ENCODE measurements at places on chromosomes 2 and 18.
A peak's percentile ranks its signal among the peaks of the same experiment; 100 is the strongest.

GRCh38 chr18:40821596-40822243 is 1133.3 kb upstream of the PIK3C3 start:
- H3K36me3 ChIP-seq, result no peaks in the 10 kb centered on the region
- no peak overlapping the region for H3K27ac ChIP-seq
- no peak for DNase-seq
- H3K27me3 ChIP-seq, result no peaks in the 10 kb centered on the region
- H3K4me3 ChIP-seq, result no peak overlapping the region

DNA sequence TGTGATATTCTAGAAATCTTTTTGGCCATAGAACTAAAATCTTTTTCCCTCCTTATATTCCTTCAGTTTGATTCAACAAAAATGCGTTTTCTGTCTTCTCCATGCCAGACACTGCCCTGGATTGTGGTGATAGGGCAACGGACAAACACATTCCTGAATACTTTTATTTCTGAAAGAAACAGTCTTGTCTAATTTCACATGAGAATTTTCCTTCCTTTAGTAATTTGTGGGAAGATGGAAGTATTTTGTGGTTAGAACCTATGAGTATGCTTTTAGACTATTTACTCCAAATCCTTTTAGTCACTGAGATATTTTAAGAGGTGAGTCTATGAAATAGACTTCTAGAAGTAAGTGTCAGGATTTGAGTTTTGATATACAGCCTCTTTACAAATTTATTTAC is 49.6 kb downstream of the COL5A2 start:
- no peak overlapping the region for H3K4me3 ChIP-seq
- no peaks in the 10 kb centered on the region for H3K4me1 ChIP-seq
- H3K27ac ChIP-seq, result no peak overlapping the region
- DNase-seq, result no peak

DNA sequence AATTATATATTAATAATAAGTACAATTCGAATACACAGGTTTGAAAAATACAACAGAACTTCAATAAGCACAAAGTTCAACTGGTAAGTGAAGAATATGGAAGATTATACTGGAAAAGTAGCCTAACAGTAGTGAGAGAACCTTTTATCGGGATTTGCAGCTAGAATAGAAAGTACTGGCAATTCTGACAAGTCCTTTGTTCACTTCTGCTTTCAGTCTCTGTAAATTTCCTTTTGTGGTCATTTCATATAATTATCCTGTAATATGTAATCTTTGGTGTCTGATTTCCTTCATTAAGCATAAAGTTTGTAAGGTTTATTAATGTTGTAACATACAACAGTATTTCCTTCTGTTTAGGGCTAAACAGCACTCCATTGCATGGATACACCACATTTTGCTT is 67.2 kb downstream of the CUL3 start:
- no peak overlapping the region for H3K27ac ChIP-seq
- no peak overlapping the region for H3K4me3 ChIP-seq
- H3K27me3 ChIP-seq, result no peaks in the 10 kb centered on the region

DNA sequence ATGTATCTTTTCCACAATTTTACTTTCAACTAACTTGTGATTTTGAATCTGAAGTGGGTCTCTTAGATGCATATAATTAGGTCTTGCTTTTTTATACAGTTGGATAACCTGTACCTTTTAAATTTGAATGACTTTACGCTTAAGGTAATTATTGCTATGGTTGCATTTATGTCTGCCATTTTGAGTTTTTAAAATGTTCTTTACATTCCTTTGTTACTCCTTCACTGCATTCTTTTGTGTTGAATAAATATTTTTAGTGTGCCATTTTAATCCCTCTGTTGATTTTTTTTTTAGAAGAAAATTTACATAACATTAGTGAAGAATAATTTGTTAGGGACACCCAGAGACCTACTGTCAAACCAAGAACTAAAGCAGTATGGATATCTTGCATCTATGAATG is 65.3 kb downstream of the BIRC6 start:
- H3K27ac ChIP-seq, result peak overlapping the region; percentile 28
- no peak overlapping the region for H3K4me3 ChIP-seq
- peaks cover 17% of the 10 kb centered on the region for H3K36me3 ChIP-seq
- H3K27me3 ChIP-seq, result no peaks in the 10 kb centered on the region

GRCh38 chr2:217160978-217161973 is 301.4 kb upstream of the TNP1 start:
- H3K4me1 ChIP-seq, result peaks cover 21% of the 10 kb centered on the region
- no peak overlapping the region for H3K27ac ChIP-seq
- DNase-seq, result no peak
- H3K27me3 ChIP-seq, result no peaks in the 10 kb centered on the region
- H3K36me3 ChIP-seq, result no peaks in the 10 kb centered on the region
- no peak overlapping the region for H3K4me3 ChIP-seq

DNA sequence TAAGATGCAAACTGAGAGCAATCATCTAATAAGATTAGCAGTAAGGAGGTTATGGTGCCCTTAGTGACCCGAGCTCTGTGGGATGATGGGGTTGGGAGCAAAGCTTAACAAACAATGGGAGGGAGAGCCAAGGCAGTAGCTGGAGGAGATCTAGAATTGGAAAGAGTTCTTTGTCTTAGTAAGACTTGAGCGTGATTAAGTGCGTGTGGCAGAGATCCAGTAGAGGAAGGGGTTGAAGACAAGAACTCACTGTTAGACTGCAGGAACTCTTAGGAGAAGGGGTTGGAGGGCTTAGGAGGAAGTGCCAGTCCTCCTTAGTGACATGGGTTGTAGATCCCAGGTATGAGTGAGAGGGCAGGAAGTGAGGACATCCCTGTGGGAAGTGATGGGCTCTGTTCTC is 184.7 kb downstream of the GFPT1 start:
- H3K27me3 ChIP-seq, result no peaks in the 10 kb centered on the region
- DNase-seq, result no peak
- no peaks in the 10 kb centered on the region for H3K4me1 ChIP-seq

- H3K27me3 ChIP-seq, result no peaks in the 10 kb centered on the region
- H3K4me1 ChIP-seq, result peaks cover 13% of the 10 kb centered on the region
- H3K4me3 ChIP-seq, result no peak overlapping the region
Observed at GRCh38 chr2:238083919-238084318, 16.2 kb upstream of the ESPNL start.

- H3K4me3 ChIP-seq, result no peak overlapping the region
- H3K4me1 ChIP-seq, result no peaks in the 10 kb centered on the region
- H3K27me3 ChIP-seq, result no peaks in the 10 kb centered on the region
- H3K27ac ChIP-seq, result no peak overlapping the region
- H3K36me3 ChIP-seq, result no peaks in the 10 kb centered on the region
Observed at GRCh38 chr2:132691556-132691955, 21.6 kb upstream of the LYPD1 start.

- H3K27me3 ChIP-seq, result no peaks in the 10 kb centered on the region
- no peaks in the 10 kb centered on the region for H3K4me1 ChIP-seq
- no peak for DNase-seq
- no peaks in the 10 kb centered on the region for H3K36me3 ChIP-seq
- no peak overlapping the region for H3K4me3 ChIP-seq
Observed at GRCh38 chr2:156999661-157000060, 257.8 kb upstream of the GALNT5 start.

GRCh38 chr2:36698993-36699392 is 2.5 kb downstream of the VIT start:
- no peaks in the 10 kb centered on the region for H3K27me3 ChIP-seq
- H3K36me3 ChIP-seq, result no peaks in the 10 kb centered on the region
- H3K27ac ChIP-seq, result no peak overlapping the region
- peaks cover 16% of the 10 kb centered on the region for H3K4me1 ChIP-seq

- H3K27me3 ChIP-seq, result no peaks in the 10 kb centered on the region
- no peak overlapping the region for H3K27ac ChIP-seq
Observed at GRCh38 chr2:226558418-226558817, 241.2 kb downstream of the IRS1 start.

GRCh38 chr2:22454826-22455485 is 930.0 kb upstream of the KLHL29 start:
- H3K36me3 ChIP-seq, result no peaks in the 10 kb centered on the region
- H3K4me1 ChIP-seq, result no peaks in the 10 kb centered on the region
- H3K27me3 ChIP-seq, result no peaks in the 10 kb centered on the region
- no peak overlapping the region for H3K4me3 ChIP-seq
- no peak overlapping the region for H3K27ac ChIP-seq
- DNase-seq, result no peak

Measured in PC-9 (cell line).